Effector memory CD4-positive, alpha-beta T cell (primary cell): ENCODE measurements at places on chromosomes 7 and 10.

DNA sequence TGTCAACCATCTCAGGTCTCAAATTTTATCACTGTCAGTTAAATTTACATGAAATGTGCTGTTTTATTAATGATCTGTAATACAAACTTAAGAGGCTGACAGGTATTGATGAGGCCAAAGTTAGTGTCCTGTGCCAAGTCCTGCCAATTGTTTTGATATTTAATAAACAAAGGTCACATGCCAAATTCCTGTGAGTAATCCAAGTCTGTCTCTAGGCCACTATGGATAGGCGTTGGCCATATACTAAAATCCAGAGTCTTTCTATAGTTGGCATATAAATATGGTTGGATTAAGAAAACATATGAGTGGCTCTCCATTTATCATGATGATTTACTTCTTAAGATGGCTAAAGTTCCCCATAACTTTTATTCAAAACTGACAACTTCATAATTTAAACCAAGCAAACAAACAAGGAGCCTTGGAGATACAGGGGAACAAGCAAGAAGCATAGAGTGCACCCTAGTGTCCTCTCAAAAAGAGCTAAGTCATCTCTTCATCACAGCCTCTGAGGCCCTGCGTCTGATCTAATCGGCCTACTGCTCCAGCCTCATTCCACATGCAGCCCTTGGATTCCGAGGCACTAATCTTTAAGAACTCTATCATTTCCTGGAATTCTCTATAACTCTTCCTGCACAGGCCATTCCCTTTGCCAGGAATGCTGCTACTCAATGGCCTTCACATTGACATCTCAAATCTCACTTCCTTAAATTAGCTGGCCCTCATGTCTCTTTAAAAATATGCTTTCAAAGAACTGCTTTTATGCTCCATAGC is 32.7 kb upstream of the NRCAM start:
- DNase-seq, result no peak
- H3K36me3 ChIP-seq, result peaks cover 18% of the 10 kb centered on the region
- no peaks in the 10 kb centered on the region for H3K4me1 ChIP-seq
- no peaks in the 10 kb centered on the region for H3K27me3 ChIP-seq
- no peak overlapping the region for H3K4me3 ChIP-seq
- no peak overlapping the region for H3K27ac ChIP-seq

DNA sequence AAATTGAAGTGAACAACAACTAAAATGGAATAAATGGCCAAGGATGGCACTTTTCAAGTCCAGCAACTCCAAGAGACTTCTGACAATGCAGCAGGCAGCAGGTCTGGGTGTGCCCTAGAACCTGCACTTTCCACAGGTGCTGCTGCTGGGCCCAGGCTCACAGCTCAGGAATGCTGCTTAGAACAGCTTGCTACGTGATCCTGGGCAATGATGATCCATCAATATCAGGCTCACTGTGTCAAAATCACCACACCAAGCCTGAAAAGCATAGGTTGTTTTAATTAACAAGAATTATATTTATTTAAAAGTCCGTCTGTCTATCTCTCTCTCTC is 148.4 kb downstream of the TNS3 start:
- H3K4me1 ChIP-seq, result no peaks in the 10 kb centered on the region
- no peaks in the 10 kb centered on the region for H3K27me3 ChIP-seq
- no peak overlapping the region for H3K4me3 ChIP-seq
- DNase-seq, result no peak

- no peak overlapping the region for H3K4me3 ChIP-seq
- no peaks in the 10 kb centered on the region for H3K36me3 ChIP-seq
- no peaks in the 10 kb centered on the region for H3K4me1 ChIP-seq
Observed at GRCh38 chr10:13518076-13518692, 10.6 kb downstream of the BEND7 start.

- no peaks in the 10 kb centered on the region for H3K27me3 ChIP-seq
- DNase-seq, result no peak
- H3K36me3 ChIP-seq, result no peaks in the 10 kb centered on the region
Observed at GRCh38 chr7:10662982-10663884, 310.4 kb upstream of the PHF14 start.

DNA sequence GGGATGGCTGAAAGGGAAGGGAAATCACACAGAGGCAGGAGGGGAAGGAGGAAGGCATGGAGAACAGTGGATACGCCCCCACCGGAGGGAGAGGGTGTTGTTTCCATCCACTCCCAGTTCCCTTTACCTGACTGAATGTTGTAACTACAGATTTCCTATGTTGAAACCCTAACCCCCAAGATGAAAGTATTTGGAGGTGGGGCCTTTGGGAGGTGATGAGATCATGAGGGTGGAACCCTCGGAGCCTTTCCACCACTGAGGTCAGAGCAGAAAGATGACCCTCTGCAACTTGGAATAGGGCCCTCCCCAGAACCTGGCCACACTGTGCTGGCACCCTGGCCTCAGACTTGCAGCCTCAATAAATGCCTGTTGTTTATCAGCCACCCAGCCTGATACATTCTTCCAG is 48.6 kb upstream of the CNPY1 start:
- DNase-seq, result no peak
- H3K27me3 ChIP-seq, result no peaks in the 10 kb centered on the region
- H3K27ac ChIP-seq, result no peak overlapping the region
- H3K4me1 ChIP-seq, result no peaks in the 10 kb centered on the region
- H3K4me3 ChIP-seq, result no peak overlapping the region

DNA sequence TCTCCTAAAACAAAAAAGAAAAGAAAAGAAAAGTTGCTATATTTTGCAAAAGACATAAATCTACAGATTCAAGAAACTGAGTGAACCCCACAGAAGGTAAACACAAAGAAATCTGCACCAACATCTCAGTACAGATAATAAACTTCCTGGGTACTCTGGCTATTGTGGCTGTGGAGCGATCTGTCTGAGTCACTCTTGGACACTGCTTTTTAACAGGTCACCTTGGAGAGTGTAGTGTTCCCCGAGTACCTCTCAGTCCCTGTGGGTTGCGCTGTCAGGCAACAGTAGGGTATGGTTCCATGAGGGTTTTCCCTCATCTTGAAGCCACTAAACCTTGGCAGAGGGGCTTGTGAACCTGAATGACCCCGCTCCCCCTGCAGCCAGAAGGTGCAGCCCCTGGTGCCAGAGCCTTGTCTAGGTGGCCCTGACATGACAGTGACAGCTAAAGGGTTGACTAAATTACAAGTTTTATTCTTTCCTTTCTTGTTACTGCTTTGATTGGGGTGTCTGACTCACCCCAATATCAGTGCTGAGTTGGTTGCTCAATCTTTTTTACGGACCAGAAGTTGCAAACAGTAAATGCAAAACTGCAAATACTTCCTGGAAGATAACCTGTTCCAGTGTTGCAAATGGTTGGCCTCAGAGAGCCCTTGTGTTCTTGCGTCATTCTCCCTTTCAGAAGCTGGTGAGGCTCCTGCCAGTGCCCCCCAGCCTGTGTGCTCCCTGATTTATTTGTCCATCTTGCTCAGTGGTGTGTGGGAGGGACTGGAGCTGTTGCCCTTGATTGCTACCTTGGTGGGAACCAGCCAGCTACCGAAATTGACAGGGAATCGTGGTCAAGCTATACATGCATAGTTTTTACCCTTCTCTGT is 30.6 kb downstream of the POR start:
- no peaks in the 10 kb centered on the region for H3K4me1 ChIP-seq
- H3K36me3 ChIP-seq, result no peaks in the 10 kb centered on the region
- DNase-seq, result no peak
- H3K27ac ChIP-seq, result no peak overlapping the region
- no peaks in the 10 kb centered on the region for H3K27me3 ChIP-seq

GRCh38 chr10:63573068-63573697 is 52.0 kb downstream of the REEP3 start:
- H3K27ac ChIP-seq, result peak overlapping the region; percentile 11
- no peak for DNase-seq
- H3K27me3 ChIP-seq, result no peaks in the 10 kb centered on the region
- H3K4me3 ChIP-seq, result no peak overlapping the region

GRCh38 chr7:24151944-24152343 is 132.0 kb upstream of the NPY start:
- H3K4me1 ChIP-seq, result no peaks in the 10 kb centered on the region
- peaks cover 2% of the 10 kb centered on the region for H3K27me3 ChIP-seq
- no peak overlapping the region for H3K27ac ChIP-seq
- H3K4me3 ChIP-seq, result no peak overlapping the region
- H3K36me3 ChIP-seq, result no peaks in the 10 kb centered on the region

DNA sequence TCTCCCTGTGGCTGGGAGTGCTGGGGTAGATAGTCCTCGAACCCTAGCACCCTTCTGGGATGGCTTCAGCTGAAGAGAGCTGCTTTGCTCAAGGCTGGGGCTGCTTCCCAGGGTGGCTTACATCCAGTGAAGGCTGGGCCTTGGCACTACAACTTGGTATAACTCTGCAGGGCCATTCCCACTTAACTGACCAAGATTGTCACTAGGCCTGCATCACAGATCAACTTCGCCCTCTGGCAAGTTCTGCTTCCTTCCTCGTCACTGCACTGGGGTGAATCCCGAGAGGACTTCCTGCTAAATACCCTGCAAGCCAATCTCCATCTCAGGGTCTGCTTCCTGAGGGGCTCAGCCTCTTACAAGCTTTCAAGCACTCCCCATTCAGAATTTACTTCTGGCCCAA is 195.2 kb downstream of the DOCK4 start:
- no peaks in the 10 kb centered on the region for H3K27me3 ChIP-seq
- H3K4me3 ChIP-seq, result no peak overlapping the region
- no peak for DNase-seq
- no peak overlapping the region for H3K27ac ChIP-seq
- H3K36me3 ChIP-seq, result no peaks in the 10 kb centered on the region

DNA sequence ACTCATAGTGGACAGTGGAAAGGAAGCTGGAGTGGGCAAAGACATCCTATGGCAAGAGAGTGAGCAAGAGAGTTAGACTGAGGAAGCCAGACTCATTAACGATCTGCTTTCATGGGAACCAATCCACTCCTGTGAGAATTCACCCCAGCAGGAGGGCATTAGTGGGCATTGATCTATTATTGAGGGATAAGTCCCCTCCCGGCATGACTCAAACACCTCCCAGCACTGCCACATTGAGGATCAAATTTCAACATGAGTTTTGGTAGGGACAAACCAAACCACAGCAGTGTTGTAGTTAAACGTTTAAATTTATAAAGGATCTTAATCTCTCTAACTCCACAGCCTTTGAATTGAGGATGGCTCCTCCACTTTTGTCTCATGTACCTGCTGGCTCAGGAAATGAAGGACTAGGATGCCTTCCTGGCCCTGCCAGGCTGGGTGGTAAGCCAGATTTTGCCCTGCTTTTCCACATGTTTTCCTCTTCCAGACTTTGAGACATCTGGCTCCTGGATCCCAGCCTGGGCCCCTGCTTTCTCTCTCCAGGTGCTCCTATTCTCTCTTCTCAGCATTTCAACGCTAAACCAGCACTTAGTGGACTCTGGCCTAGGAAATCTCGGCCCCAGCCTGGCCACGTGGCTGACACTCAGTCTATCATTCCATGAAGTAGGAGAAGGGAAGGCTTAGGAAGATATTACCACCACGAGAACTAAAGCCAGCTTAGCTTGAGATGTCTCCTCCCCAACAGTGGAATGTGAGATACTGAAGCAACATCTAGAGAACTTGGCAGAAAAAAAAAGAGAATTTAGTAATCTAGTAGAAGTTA is 96.5 kb upstream of the PIP4K2A start:
- H3K27me3 ChIP-seq, result no peaks in the 10 kb centered on the region
- no peak for DNase-seq
- no peak overlapping the region for H3K27ac ChIP-seq
- no peak overlapping the region for H3K4me3 ChIP-seq
- no peaks in the 10 kb centered on the region for H3K4me1 ChIP-seq

- H3K4me1 ChIP-seq, result no peaks in the 10 kb centered on the region
- H3K4me3 ChIP-seq, result no peak overlapping the region
- no peak overlapping the region for H3K27ac ChIP-seq
- H3K27me3 ChIP-seq, result no peaks in the 10 kb centered on the region
Observed at GRCh38 chr10:77550378-77550777, 87.2 kb downstream of the KCNMA1 start.

DNA sequence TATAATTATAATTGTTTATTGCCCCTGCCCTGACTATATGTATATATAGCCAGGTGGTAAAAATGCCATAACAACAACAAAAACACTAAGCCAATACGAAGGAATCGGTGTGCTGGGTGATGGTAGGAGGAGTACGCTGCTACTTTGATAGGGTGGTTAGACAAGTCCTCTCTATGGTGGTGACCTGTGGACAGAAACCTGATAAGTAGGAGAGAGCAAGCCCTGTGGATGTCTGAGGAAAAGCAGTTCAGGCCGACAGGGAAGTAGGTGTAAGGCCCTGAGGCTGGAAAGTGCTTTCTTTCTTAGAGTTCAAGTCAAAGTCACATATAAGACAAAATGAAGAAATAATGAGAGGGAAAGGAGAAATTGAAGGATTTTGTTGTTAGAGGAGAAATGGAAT is 823.8 kb upstream of the CELF2 start:
- DNase-seq, result no peak
- no peak overlapping the region for H3K4me3 ChIP-seq
- H3K36me3 ChIP-seq, result no peaks in the 10 kb centered on the region
- H3K4me1 ChIP-seq, result no peaks in the 10 kb centered on the region
- H3K27ac ChIP-seq, result no peak overlapping the region

- no peaks in the 10 kb centered on the region for H3K36me3 ChIP-seq
- no peaks in the 10 kb centered on the region for H3K4me1 ChIP-seq
- DNase-seq, result no peak
Observed at GRCh38 chr10:95501203-95502094, 59.7 kb downstream of the SORBS1 start.

DNA sequence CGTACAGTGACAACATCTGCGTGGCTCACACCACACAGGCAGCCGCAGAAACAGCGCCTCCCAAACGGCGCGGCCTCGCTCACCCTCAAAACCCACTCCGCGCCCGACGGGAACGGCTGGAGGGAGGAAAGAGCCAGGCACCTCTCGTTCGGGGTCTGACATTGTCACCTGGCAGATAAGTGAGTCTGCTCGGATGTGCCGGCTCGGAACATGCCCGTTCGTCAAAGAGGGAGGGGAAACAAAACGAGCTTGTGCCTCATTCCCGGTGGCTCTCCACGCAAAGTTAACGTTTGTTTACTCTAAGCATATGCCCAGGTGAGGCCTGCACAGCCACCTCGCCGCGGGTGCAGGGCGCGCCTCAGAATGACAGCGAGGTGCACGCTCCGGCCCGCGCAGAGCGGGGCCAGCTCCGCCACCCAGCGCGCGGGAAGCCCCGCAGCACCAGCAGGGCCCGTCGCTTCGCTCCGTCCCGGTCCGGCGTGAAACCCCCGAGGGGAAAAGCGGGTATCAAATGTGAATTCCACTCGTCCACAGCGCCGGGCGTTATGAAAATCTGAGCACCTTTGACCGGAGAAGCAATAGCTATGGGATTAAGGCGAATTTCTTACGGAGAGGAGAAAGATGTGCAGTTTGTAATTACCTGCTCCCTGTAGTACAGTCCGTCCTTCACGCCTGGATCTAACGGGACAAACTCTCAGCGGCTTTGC is 13.1 kb downstream of the CNPY1 start:
- no peak overlapping the region for H3K27ac ChIP-seq
- H3K4me3 ChIP-seq, result no peak overlapping the region
- H3K4me1 ChIP-seq, result peaks cover 13% of the 10 kb centered on the region
- DNase-seq, result no peak
- no peaks in the 10 kb centered on the region for H3K36me3 ChIP-seq
- H3K27me3 ChIP-seq, result peaks cover 30% of the 10 kb centered on the region
